ENCODE measurements at places on chromosomes 7 and 10.
A peak's percentile ranks its signal among the peaks of the same experiment; 100 is the strongest.

- no peak for DNase-seq
Observed at GRCh38 chr7:154929006-154929726, 73.8 kb downstream of the PAXIP1 start.

- DNase-seq = no peak
Observed at GRCh38 chr10:85657476-85658113, 709.0 kb downstream of the GRID1 start.

DNA sequence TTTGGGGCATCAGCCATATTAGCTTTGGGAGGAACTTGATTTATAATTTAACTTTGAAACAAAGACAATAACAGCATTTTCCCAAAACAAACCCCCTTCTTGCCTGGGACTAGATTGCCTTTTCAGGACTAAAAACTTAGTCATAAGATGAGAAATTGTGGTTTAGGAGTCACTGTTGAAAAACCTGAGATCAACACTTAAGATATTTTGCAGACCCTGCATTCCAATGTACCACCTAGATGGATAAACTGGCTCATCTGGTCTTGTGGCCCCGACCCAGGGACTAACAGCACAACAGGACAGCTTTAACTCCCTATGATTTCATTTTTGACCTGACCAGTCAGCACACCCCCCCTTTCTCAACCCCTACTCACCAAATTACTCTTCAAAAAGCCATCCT is 1165.4 kb downstream of the XPNPEP1 start:
- no peak for DNase-seq

DNA sequence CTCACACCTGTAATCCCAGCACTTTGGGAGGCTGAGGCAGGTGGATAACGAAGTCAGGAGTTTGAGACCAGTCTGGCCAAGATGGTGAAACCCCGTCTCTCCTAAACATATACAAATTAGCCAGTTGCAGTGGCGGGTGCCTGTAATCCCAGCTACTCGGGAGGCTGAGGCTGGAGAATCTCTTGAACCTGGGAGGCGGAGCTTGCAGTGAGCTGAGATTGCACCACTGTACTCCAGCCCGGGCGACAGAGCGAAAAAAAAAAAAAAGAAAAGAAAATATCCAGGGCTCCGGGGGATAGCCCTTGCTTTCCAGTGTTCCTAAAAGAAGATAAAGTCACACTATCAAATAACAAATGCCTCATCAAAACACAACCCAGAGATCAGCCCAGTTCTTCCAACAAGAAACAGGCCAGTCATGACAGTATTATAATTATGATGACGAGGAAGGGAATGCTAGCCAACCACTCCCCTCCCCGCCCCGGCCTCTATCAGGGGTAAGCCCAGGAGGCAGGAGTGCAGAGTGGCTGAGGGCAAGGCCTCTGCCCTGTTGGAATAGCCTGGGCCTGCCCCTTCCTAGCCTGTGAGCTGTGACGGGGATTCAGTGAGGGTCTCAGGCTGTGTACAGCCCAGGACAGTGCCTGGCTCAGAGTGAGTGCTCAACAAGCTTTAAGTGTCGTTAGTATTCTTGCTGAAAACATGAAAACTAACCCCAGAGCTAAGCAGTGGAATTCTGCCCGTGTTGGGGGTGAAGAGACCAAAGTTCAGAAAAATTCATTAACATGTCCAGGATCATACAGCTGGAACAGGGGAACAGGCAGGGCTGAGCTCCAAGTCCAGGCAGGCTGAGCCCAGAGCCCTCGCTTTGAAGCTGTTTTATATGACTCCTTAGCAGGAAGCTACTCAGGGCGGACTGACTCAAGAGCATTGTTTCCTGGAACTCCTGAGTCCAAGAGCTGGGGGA is 54.3 kb downstream of the FAM241B start:
- DNase-seq = no peak

DNA sequence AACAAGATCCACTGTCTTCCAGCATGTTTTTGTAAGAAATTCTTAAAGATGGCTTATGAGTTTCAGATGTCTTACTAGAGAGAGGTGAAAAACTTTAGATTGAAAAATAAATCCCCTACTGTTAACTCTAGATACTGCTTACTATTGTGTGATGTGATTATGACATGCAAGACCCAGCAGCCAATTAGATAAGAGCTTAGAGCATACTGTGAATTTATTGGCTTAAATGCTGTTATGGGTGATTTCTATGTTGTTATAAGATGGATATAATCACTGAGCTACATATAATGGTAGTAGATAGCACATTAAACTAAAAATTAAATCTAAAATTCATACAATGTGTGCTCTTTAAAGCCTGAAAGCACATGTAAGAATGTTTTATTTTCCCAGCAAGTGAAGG is at the start of gene RNF133:
Gene RNF133, minus strand, starts transcription at position 101 of the 400 bp plus-strand sequence. CDS start 199 bp downstream, outside the sequence.
- no peak for DNase-seq

GRCh38 chr10:109027534-109028185 is 895.7 kb downstream of the XPNPEP1 start:
- DNase-seq = no peak

DNA sequence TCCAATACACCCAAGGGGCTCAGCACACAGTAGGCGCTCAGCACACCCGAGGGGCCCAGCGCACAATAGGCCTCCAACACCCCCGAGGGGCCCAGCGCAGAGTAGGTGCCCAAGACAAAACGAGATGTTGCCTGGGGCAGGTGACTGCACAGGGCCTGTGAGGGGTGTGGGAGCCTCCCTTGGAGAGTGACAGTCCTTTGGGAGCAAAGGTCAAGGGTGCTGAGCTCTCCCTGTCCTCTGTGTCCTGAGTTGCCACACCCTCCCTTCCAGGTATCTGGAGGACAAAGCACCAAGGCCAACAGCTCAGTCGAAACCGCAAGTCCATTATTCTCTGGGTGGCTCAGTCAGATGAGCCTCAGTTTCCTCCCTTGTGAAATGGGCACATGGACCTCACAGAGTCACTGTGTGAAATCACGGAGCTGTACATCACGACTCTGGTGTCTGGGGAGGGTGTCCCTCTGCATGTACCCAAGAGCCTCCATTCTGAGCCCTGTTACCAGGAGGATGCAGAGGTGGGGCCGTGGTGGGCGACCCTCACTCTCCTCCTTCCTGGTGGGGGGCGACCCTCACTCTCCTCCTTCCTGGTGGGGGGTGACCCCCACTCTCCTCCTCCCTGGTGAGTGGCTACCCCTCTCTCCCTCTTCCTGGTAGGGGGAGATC is 81.3 kb downstream of the FOXL3 start:
- DNase-seq = no peak

- DNase-seq = no peak
Observed at GRCh38 chr10:44927352-44927751, 16.2 kb downstream of the TMEM72 start.

GRCh38 chr7:115005251-115005650 is 83.4 kb downstream of the MDFIC start:
- no peak for DNase-seq

DNA sequence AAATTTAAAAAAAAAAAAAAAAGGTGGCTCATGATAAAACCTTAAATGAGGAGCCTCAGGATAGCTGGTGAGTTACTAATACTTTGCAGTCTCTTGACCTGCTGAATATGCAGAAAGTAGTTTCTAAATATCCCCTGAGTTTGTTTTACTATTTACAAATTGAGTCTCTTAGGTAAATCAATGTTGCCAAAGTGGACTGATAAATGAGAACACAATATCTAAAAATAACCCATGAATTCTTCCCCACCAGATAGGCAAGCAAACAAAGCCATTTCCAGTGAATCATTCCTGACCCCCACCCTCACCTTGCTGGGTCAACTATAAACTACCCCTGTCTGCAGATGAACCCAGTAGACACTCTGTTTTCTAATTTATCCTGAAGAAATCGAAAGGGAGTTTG is 78.9 kb downstream of the GFRA1 start:
- no peak for DNase-seq

DNA sequence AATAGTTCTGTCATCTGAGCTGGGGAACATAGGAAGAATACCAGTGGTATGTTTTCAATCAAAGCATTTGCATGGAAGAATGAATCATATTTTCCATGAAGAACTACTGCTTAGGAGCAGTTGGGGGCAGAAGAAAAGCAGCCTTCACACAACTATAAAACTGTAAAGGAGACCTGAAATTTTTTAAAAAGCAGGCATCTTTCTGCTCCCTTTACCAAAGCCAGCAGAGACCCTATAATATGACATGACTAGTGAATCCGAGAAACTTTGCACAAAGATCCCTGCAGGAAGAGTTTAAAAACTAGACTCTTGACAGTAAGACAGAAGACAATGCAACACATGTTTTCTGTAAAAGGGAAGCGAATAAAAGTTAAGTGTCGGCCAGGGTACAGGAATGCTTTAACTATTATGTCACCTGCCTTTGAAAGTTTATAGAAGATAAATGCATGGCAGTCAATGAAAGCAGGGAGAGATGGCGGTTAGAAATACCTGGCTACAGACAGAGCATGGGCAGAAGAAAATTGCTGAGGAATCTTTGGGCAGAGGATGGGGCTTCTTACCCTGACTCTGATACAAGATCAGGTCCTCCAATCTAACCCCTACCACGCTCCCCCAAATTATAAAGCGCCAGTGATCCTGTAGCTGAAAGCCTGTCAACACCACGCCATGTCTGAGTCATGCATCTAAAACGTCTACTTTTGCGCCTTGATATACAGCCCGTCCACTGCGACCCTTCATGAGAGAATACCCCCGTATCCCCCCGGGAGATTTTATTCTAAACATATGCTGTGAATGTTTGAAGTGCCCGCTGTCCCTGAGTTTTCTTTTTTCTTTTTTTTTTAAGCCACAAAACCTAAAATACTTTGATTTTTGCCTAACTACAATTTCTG is 93.1 kb downstream of the GLI3 start:
- DNase-seq = no peak

GRCh38 chr7:254337-255037 is 35.5 kb upstream of the FOXL3 start:
- no peak for DNase-seq

DNA sequence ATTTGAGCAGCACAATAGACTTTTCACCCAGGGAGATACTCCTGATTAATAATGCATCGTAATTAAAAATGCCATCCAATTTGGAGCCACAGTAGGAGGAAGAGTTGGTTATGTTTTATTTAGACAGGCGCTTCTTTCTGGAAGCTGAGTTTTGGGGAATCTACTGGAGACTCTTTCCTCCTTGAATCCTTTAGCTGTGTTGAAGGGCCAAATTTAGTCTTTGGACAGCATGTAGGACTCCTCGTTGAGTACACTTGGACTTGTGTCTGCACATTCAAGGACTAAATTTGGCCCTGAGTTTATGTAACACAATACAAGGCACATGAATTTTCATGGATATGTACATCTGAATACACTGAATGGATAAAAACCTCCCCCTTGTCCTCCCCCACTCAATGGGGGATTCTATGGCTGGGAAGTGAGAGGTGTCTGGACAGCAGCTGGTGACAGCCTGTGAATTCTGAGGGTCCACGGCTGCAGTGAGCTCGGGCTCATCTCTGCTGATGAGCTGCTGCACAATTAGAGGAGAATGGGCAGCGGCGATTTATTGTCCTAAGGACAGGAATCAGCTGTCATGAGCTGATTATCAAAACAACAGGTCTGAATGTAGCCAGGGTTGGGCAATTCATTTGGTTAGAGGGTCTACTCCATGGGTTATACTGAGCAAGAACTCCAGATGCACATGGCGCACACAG is 95.2 kb downstream of the PRTFDC1 start:
- no peak for DNase-seq

DNA sequence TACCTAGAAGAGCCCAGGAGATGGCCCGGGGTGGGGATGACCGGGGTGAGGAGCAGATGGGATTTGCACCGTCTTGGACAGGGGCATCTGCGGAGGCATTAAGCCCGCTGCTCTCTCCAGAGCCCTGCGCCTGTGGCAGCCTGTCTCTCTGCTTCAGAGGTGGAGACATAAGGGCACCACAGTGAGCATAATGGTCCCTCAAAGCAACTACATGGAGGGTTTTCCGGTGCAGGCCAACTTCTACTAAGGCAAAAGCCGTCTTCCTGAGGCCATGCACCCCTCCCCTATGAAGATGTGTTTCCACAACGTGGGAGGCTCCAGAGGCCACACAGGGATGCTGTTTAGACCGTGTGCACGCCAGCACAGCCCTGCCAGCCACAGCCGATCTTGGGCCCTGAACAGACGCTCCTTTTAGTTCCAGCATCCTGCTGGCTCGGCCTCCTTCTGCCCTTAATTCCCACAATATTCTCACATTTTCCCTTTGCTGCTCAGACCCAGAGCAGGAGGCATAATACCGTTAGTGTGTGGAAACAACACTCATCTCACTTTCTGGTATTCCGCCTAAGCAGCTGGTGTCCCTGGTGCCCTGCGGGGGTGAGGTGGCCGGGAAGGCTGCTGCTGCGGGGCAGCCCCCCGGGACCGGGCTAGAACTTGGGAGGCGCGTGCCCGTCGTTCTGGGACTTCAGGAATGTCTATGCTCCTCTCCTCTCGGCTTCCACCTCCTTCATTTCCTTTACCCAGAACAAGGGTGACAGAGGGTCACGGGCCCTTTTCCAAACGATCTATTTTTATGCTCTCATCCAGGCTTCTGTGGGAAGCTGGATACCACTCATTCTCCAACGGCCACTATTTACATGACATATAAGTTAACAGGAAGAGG is 266.9 kb downstream of the TNS3 start:
- no peak for DNase-seq

DNA sequence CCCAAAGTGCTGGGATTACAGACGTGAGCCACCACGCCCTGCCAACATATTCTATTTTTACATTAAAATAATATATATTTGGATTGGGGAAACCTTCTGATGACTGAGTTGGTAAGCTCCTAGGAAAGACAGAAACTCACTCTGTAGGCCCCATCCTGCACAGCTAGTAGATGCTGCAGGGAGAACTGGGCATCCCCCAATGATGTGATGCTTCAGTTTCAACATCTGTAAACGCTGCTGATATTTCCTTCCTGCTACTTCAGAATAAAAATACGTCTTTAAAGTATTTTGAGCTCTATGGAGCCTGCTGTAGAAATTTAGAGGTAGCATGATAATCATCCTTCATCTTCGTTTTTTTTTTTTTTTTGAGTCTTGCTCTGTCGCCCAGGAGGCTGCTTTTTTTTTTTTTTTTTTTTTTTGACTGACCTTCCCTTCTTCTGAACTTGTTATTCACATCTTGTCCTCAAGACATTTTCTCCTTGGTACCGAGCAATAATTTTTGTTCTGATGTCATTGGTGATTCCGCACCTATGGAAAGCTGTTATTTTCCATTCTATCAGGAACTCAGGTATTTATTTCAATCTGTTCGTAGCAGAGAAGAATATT is 21.8 kb upstream of the INPP5F start:
- peak; percentile 44 for DNase-seq

- no peak for DNase-seq
Observed at GRCh38 chr7:121406944-121407343, 10.8 kb upstream of the FAM3C start.

GRCh38 chr7:80614851-80615271 is 23.6 kb upstream of the CD36 start:
- DNase-seq = no peak

- peak; percentile 20 for DNase-seq
Observed at GRCh38 chr10:104139221-104139620, 17.2 kb downstream of the SFR1 start.

- no peak for DNase-seq
Observed at GRCh38 chr7:103541026-103541425, 95.0 kb upstream of the SLC26A5 start.

- no peak for DNase-seq
Observed at GRCh38 chr10:1393481-1393880, 337.3 kb downstream of the WDR37 start.

GRCh38 chr7:5419539-5420066 is 4.0 kb downstream of the TNRC18 start:
- DNase-seq = no peak

All from activated CD4-positive, alpha-beta T cell treated with anti-CD3 and anti-CD28 coated beads, Interleukin-2, Interleukin-6, amounts not matched to agents 100 ng/mL and 50 ng/mL, durations not matched to agents 16 hours and 8 hours (primary cell).